Immature natural killer cell (primary cell): ENCODE measurements at places on chromosomes 1 and 21. TPM values are rescaled to one million over a fixed set of nuclear protein-coding genes. Genes with fewer than 3 reads are reported as not detected.

The PBX1 gene
- polyA plus RNA-seq = not detected

The TPTE gene
- not detected for polyA plus RNA-seq

The FMO3 gene
- not detected for polyA plus RNA-seq

The SPATA21 gene
- polyA plus RNA-seq = not detected

The C1orf141 gene
- not detected for polyA plus RNA-seq

The ANKRD65 gene
- polyA plus RNA-seq = not detected

The SPRR5 gene
- not detected for polyA plus RNA-seq

The BRINP3 gene
- polyA plus RNA-seq = not detected

The IGSF21 gene
- polyA plus RNA-seq = not detected

The MAP3K6 gene
- polyA plus RNA-seq = 3.6 TPM
